Globus pallidus (tissue), 1 donor: ENCODE measurements at places on chromosomes 2 and 18.
A peak's percentile ranks its signal among the peaks of the same experiment; 100 is the strongest.

GRCh38 chr2:200308546-200309295, 2.2 kb downstream of the SPATS2L start:
- DNase-seq, result peak; percentile 59

GRCh38 chr2:129465045-129465444, 514.4 kb upstream of the RAB6C start:
- DNase-seq, result no peak

DNA sequence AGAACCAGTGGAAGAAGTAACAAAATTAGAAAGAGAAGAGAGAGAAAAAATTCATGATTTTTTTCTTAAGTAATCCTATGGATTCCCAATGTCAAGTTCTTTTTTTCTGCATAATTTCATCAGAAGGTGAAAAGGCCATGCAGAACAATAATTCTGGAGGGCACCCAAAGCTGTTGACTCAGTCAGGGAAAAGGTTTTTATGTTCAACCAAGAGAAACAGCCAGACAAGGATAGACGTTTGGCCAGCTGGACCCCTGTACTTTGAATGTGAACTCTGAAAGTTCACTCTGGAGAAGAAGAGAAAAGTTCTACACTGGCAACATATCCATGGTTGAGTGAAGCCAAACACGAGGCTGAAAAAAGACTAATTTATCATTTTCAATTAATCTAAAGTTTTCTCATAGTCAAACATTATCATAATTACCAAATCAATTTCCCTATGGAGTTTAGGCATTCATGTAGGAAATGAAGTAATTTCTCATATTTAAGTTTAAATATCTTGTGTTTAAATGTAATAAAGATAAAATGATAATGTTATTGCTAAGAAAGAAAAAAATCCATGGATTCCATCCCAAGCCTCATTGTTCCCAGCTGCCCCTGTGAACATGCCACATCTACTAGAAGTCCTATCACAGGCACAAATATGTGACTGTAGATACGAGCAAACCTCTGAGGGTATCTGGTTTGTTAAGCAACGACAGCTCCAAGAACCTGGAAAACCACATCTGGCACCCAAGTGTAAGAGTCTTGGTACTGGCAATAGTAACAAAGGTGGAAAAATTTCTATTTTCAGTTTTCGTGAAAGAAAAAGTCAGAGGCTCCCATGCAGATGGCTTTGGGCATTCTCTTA, 742.7 kb upstream of the ACVR2A start:
- no peak for DNase-seq

- DNase-seq, result no peak
These were observed 56.9 kb downstream of the AFTPH start for GRCh38 chr2:64581018-64581417.

- no peak for DNase-seq
These were observed 25.4 kb downstream of the GPC1 start for GRCh38 chr2:240460781-240461431.

DNA sequence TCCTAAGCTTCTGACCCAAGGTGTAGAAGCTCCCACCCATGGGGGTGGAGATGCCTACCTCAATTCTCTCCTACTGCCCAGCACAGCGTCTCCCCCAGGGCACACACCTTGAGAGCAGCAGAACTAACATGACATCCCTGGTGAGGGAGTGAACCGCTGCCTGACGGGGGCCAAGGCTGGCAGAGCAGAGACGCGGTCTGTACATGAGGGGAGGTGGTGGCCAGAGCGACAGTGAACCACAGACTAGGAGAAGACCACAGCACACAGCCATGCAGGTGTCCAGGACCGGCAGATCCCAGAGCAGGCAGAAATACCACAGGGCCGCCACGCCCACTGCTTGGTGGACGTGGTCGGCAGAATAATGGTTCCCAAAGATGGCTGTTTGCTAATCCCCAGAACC, 40.4 kb downstream of the TFCP2L1 start:
- DNase-seq, result no peak

DNA sequence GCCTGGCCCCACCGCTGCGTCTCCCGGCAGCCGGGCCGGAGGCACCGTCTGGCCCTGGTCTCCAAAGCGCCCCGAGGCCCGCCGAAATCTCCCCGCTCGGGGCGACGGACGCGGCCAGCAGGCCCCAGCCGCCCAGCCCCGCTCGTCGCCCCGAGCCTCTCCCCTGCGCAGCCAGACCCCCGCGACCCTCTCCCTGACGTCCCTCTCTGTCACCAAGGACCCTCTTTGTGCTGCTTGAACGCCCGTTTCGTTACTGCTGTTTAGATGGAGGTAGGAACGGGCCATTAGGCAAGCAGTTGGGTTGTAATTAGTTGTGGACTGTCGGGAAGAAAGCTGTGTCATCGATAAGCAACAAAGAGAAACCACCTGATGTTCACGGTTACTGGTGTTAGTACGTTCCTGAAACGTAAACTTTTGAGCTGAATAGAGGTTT, 686 bp downstream of the UBXN4 start:
- peak; percentile 38 for DNase-seq

DNA sequence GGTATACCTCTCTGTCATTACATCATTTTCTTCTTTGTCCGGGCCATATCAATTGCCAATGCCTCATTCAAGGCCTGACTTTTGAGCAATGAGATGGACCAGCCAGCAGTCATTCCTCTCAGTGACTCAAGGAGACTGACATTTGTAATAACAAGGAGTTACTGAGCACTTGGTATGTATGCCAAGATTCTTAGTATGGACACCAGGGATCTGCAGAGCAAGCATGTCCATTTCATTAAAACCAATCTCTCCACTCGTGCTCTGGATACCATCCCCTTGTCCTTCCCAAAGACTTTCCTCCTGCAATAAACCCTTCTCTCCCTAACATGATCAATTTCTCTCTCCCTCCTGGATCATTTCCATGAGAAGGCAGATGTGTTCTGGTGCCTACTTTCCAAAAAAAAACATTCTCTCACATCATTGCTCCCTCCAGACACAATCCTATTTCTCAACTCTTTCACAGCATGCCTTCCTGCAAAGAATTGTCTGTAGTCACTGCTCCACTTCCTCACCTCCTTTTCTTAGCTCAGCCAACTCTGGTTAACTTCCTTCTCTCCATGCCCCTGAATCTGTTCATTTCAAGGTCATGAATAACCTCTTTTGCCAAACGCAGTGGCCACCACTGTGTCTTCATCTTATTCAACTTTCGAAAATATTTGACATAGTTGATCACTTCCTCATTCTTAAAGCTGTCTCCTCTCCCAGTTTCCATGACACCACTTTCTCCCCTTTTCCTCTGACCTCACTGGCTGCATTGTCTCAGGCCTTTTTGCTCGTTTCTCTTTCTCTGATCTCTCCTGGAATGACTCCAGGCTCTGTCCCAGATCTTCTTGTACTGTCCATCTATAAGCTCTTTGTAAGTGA, 102.8 kb upstream of the CYP1B1 start:
- peak; percentile 30 for DNase-seq

- no peak for DNase-seq
These were observed 427.9 kb upstream of the CDH7 start for GRCh38 chr18:65322895-65323294.

DNA sequence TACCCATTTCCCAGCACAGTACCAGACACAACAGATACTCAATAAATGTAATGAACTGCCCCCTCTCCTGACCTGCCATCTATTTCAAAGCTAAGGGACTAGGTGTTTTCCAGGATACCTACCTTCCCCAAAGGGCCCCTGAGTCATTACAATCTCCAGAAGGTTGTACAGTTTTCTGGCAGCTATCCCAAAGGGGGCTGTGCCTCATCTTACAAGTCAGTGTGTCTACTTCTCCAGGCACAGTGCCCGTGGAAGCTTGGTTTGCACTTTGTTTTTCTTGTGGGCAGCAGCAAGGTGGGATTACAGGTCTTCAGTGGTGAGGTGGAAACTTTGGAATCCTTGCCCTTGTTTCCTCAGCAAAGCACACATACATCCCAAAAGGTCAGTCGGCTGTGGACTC, 62.8 kb upstream of the CYP26B1 start:
- DNase-seq, result no peak

GRCh38 chr18:45171679-45172191, 443.5 kb upstream of the SLC14A2 start:
- DNase-seq, result no peak

GRCh38 chr2:20145497-20146193, 79.3 kb downstream of the SDC1 start:
- DNase-seq, result no peak

- no peak for DNase-seq
These were observed 23.1 kb upstream of the FAHD2A start for GRCh38 chr2:95379371-95379831.

GRCh38 chr2:20349513-20349921, 1.1 kb downstream of the PUM2 start:
- DNase-seq, result peak; percentile 20

DNA sequence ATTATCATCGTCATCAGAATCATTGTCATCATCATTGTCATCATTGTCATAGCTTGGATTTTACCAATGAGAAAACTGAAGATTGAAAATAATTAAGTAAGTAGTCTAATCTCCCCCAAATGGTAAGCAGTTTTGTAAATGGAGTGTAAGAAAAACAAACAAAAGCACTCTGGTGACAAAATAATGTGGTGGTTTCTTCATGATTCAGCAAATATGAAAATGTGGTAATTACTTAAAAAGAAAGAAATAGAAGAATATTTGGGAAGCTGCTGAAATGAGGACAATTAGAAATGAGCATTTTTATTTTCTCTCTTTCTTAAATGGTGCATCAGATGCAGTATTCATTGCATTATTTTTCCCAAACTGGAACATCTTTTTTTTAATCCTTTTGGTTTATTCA, 514.4 kb downstream of the DCDC2C start:
- no peak for DNase-seq

- no peak for DNase-seq
These were observed 609 bp downstream of the SIGLEC15 start for GRCh38 chr18:45826084-45826483.

GRCh38 chr18:28875059-28875458, 698.1 kb upstream of the CDH2 start:
- DNase-seq, result no peak

GRCh38 chr2:180577567-180577966, 402.8 kb upstream of the UBE2E3 start:
- no peak for DNase-seq

DNA sequence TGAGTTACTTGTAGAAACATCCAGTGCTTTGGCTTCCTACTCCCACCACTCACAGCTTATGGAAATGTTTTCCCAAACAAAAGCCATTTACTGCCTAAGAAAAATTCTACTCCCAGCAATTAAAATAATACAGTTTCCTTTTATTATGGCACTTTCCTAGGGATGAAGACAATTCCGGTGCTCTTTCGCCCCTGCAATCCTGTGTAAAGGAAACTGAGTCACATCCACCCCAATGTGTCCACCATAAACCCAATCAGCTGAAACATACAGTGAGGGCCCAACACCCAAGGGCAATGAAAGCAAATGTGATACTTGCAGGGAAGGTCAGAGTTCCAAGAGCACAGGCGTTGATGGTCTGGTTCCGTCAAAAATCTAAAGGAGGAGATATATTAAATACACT, 62.0 kb upstream of the ST3GAL5 start:
- no peak for DNase-seq

GRCh38 chr2:204863336-204863735, 318.1 kb downstream of the PARD3B start:
- no peak for DNase-seq

DNA sequence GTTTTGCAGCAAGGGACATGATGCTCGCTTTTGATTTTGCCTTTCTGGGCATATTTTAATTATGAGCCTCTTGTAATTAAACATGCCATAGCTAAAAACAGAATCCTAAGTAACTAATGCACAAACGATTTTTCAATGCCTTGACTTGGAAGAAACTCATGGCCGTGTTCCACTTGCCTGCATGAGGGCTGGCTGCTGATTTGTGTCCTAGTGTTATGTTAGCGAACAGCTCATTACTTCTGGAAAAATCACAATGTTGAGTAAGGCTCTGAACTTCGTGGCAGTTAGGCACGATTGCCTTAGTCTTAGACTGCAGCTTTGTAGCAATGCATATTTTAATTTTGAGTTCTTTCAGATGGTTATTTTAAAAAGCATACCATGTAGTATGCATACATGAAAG, 4.5 kb downstream of the THSD7B start:
- no peak for DNase-seq

- DNase-seq, result no peak
These were observed 3.7 kb upstream of the ESPNL start for GRCh38 chr2:238096311-238097011.

GRCh38 chr2:236728916-236729670, 159.5 kb downstream of the ACKR3 start:
- no peak for DNase-seq

DNA sequence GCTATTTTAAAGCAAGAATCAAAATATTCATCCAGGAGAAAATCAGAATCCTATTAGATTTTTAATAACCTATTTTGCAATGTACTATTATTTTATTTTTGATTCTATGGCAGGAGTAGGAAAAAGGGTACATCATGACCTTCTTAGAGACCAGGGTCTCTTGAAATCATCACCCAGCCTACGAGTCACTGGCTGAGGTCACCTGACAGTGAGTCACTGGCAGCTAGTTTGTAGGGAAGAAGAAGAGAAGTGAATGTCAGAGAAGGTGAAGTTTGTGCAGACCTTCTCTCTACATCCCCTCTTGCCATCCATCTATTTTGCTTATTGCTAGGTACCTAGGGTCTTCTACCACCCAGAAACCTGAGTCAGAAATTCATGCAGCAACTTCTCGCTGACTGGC, 144.2 kb downstream of the ALK start:
- no peak for DNase-seq

DNA sequence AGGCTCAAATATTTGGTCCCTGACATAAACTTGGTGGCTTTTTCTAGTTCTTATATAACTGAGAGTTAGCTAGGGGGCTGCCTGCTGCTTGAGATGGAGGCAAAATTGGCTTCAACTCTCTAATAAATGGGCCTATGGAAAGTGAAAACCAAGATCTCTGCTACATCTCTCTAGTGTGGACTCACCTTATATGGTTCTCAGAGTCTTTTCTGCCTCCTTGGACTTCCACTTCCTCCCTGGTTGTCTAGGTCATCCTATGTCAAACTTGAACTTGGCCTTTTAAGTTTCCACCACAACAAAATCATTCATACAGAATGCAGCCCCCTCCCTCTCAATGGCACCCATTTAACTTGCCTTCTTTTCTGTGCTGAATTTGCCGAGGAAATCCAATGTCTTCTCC, 23.9 kb upstream of the ARHGAP25 start:
- no peak for DNase-seq

DNA sequence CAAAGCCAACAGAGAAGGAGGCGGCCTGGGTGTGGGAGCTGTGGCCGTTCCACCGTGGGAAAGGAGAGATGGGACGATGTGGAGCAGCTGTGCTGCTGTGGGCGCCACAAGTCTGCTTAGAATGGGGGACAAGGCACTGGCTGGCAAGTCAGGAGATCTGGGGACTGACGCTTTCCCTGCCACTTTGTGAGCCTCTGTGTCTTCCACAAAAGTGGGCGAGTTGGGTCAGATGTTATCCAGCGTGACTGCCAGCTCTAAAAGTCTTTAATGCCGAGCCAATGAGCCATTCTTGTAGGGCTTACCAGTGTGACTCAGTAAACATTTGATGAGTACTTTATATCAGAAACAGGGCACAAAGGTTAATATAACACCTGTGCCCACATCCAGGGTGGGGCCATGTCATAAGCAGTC, 113.6 kb upstream of the MGAT5 start:
- peak; percentile 85 for DNase-seq
